ENCODE measurements at places on chromosomes 1 and 21.

- DNase-seq: peak; percentile 68
These were observed 277.3 kb downstream of the KAZN start for GRCh38 chr1:14875524-14876509.

DNA sequence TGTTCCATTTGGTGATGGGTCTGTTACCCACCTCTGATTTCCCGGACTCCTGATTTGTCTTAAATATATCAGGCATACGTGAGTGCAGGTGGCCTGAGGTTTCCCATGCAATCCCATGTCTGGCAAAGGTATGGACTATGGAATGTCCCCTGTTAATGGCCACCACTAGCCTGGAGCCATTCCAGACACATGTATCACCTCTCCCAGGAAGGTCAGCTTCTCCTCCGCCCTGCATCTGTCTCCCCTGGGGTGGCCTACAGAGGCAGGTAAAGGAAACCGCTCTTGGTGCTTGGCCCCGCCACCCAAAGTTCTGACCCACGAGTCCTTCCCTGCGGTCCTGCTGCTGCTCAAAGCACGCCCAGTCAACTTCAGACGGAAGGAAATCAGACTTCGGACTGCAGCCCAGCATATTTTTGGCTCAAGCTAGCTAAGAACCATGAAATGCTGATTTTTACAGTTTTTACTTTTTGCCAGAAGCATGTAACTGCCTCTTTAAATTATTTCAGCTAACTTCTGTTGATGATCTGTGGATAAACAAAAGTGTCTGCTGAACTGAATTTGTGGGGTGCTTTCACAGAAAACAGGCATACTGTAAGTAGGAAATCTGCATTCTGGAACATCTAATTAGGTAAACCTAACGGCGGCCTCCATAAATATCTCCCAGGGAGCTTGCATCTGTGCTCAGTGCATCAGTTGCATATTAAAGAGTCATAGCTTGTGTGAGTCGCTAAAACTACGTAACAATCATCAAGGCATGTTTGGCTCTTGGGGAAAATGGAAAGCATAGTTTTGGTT, 105.9 kb downstream of the PCP4 start:
- peak; percentile 12 for DNase-seq

DNA sequence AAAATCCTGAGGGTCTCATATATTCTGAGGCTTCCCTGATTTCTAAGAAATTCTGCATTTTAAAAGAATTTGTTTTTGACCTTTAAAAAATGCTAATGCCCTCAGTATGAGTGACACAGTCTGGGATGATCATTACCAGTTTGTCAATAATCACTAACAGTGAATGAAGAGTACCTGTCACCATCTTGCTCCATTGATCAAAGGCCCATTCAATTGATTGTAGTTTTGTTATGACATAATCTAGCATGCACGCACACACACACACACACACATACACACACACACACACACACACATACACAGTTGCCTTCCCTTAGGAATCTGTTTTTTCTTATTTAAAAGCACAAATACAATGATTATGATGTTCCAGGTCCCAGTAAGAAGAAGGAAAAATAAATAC, 250.4 kb downstream of the NFIA start:
- DNase-seq: no peak

DNA sequence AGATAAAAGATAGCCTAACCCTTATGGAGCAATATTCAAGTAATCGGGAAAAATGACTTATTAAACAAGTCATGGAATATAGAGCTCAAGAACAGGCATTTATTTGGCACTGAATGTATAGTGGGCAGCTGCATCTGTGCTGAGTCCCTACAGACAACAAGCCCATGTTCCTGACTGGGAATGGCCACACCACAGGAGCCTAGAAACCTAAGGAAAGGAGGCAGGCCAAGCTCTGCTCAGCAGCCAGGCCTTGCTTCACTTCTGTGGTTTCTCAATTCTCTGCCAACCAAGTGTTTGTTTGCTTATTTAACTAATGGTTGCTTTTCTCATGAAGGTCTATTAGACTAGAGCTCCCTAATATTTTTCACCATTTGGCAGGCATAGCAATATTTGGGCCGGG, 21.5 kb downstream of the AK2 start:
- DNase-seq: no peak

GRCh38 chr1:2828586-2829250, 27.2 kb upstream of the TTC34 start:
- DNase-seq: no peak

- DNase-seq: peak; percentile 49
These were observed 316.9 kb downstream of the CTH start for GRCh38 chr1:70727886-70728489.

DNA sequence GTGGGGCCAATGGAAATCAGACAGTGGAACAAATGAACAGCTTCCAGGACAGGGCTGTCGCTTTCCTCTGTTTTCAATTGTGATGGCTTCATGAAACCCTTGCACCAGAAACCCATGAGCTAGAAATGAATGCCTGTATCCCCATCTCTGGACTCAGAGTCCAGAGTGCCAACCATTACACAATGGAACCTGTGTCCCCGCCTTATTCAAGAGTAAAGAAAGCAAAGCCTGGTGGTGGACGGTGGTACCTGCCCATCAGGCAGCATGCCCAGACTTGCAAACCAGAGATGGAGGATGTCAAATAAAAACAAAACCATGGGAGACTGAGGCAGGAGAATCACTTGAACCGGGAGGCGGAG, 4.4 kb upstream of the CAPN2 start:
- peak; percentile 43 for DNase-seq

DNA sequence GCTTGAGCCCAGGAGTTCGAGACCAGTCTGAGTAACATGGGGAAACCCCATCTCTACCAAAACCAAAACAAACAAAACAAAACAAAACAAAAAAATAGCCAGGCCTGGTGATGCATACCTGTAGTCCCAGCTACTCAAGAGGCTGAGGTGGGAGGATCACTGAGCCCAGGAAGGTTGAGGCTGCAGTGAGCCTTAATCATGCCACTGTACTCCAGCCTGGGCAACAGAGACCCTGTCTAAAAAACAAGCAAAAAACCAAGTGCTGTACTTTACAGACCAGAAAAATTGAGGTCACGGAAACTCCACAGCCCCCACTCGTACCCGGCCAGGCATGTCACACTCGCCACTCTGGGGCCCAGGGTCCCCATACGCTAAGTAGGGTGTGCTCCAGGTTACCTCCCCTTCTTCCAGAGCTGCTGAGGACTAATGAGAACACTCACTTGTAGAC, 22.9 kb downstream of the ATP2B4 start:
- DNase-seq: no peak
